ENCODE measurements at places on chromosomes 5 and 9.

DNA sequence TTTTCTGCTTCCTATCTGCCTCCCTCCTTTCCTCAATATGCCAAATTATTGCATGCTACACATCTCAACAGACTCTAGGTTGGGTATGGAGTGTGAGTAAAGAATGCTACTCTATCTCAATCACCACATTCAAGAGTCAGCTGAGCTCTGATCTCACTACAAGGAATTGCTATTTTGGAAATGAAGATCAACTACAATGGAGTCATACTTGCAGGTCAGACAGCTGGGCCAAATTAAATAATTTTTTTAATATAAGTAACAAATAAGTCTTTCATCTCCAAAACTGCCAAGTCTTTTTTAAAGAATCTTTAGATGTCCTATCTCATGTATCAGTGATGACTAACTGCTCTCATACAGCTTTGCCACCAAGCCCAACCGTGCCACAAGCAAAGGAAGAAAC lies 64.0 kb downstream of the DEPDC1B start:
- no peak for DNase-seq

GRCh38 chr5:1104327-1105006 lies 7.4 kb downstream of the SLC12A7 start:
- DNase-seq, result no peak

DNA sequence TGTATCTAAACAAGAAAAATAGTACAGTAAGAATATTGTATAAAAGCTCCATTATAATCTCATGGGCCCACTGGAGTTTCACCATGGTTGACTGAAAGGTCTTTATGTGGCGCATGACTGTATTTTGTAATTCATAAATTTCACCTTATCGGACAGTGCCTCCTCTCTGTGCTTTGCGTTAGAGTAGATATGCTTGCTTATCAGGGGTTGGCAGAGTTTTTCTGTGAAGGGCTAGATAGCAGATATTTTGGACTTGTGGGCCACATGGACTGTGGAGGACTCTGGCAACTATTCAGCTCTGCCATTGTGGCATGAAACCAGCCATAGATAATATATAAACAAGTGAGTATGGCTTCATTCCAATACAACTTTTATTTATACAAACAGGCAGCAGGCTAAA lies 23.2 kb downstream of the GAPVD1 start:
- no peak for DNase-seq

DNA sequence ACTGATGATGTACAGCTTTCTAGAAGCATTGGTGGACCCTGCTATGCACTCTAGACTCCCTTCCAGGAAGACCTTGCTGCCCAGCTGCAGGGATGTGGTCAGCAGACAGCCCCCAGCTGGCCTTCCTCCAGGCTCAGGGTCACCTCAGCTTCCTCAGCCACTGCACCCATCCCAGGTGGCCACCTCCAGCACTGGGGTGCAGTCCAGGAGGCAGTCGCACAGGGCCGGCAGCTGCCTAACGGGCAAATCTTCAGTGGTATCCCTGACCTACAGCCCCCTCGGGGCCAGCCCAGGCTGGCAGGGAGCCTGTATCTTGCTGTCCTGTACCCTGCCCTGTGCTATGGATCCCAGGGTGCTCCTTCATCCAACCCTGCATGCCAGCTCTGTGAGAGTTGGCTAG lies 81.8 kb downstream of the GADD45G start:
- DNase-seq, result no peak

DNA sequence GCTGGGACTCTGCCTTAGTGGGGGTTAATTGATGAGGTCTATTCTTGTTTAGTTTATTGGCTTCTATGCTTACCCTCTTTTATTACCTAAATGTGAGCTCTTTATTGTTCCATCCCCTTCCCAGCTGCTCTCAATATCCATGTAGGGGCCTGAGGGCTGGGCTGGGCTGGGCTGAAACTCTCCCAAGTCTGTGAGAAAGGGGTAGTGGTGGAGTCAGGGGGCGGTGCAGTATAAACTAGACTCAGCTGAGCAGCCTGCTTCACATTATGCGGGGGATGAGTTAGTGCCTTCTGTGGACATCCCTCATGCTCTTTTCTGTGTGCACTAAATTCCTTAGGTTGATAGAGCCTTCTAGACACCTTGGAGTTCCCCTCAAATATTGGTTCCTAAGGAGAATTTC lies 451.8 kb upstream of the PTGER4 start:
- DNase-seq, result no peak

GRCh38 chr5:158270996-158271554 lies 412.1 kb upstream of the CLINT1 start:
- DNase-seq, result no peak

GRCh38 chr9:87909310-87910041 lies 8.3 kb upstream of the SPATA31C1 start:
- DNase-seq, result no peak

- no peak for DNase-seq
These were observed 1.3 kb downstream of the CEL start for GRCh38 chr9:133063159-133063499.

DNA sequence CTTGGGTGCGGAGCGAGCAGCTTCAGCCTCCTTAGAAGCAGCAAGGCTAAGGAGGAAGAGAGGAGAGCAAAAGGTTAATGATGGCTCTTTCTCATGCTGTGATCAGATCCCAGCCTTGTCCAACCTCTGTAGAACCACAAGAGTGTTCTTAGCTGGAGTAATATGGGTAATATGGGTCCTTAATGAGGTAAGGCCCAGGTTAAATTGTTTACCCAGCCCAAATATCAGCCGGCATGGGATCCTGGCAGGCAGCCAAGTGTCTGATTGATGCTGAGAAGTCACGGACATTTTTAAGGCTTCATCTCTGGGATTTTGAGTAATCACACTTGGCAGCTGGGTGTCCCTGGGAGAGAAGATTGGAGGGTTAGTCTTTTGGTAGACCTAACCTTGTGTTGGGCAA lies 32.3 kb downstream of the GLRA1 start:
- DNase-seq, result no peak

GRCh38 chr9:3261484-3261883 lies 264.3 kb downstream of the RFX3 start:
- DNase-seq, result no peak

DNA sequence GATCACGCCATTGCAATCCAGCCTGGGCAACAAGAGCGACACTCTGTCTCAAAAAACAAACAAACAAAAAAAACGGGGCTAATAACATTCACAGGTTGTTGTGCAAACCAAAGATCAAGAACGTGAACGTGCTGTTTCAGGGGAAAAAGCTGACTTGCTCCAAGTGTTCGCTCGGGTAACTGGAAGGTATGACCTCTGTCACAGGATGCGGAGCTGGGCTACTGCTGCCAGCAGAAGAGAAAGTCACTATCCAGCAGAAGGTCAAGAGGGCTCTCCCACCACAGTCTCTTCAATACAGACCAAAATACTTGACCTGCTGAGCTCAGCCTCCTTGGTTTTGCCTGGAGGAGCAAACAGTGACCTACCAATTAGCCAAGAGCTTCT lies 59.7 kb downstream of the ABCA1 start:
- no peak for DNase-seq

DNA sequence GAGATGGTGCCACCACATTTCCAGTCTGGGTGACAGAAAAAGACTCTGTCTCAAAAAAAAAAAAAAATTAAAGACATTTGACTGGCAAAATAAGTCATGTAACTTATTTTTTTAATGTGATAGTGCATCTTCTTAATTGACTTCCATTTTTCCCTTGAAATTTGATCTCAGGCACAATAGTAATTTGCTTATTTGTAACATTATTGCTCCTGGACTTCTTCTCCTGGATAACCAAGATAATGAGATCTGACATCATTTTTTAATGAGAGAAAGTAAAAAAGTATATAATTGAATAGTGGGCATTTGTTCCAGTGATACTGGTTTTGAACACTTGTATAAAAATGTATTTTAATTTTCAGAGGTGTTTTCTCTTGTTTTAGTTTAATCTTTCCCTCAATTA lies 3.5 kb downstream of the ARHGEF28 start:
- no peak for DNase-seq

DNA sequence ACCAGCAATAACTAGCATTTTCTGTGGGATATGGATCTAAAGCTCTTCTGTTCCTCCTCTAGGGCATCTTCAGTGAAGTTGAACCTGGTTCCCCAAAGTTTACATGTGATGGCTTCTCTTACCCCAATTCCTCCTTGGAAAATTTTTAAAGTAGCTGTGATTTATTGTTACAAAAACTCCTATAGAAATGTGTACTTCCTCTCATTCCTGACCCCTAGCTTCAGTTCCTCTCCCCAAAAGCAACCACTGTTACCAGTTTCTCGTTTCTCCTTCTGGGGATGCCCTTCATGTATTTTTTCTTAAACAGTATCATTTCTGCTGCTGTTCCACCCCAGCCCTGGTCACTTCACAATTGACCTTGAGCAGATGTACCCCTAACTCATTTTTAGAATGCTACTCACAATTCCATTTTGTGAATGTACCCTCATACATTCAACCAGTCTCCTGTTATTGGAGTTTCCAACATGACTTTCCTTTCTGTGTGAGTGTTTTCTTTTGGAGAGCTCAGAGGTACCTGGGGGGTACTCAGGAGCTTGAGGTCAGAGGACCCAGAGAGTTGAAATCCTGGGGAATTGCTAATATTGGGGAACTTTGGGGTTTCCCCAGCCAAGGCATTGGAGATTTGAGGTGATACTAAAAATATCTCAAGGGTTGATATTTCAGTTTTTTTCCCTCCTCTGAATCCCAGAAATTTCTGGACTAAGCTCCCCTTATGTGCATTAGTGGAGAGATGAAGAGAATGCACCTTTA lies 18.6 kb upstream of the GLRX start:
- DNase-seq, result no peak

DNA sequence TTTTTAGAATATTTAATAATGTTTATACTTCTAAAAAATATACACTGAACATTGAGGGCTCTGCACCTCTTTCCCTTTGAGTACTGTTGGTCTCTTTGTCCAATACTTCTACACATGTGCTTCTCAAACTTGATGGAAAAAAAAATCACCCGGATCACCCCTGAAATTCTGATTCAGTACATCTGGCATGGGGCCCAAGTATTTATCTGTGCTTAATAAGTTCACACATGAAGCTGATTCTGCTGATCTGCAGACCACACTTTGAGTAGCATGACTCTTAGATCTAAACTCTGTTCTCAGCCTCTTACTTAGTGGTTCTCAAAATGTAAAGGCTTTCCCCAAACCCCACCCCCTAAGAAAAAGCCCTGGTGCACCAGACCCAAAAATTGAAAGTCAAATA lies 12.0 kb downstream of the RUSC2 start:
- DNase-seq, result no peak

DNA sequence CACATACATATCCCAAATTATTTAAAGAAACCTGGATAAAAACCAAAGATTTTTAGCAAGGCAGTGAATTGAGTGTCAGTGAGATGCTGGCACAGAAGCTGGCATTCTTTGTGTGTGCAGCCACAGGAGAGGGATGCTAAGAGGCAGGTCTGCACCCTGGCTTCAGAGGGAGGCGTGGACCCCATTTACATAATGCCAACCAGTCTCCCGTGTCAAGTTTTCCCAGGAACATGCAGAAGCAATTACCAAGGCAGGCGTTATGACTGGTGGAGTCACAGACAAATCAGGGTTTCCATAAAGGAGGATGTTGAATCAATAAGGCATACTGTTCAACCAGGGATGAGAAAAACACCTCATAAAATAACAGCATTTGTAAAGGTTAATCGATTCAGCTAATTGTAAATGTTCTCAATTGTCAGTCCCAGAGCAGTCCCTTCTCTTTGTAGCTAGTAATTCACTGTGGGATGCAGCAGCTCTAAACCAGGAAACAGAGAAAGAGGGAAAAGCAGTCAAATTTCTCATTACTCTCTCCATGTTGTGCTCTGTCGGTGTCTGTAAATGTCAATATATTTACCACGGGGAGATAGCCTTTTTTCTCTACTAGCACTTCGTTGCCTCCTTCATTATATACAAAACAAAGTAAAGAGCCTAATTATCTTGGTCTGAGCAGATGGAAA lies 452.4 kb upstream of the GRAMD2B start:
- no peak for DNase-seq

DNA sequence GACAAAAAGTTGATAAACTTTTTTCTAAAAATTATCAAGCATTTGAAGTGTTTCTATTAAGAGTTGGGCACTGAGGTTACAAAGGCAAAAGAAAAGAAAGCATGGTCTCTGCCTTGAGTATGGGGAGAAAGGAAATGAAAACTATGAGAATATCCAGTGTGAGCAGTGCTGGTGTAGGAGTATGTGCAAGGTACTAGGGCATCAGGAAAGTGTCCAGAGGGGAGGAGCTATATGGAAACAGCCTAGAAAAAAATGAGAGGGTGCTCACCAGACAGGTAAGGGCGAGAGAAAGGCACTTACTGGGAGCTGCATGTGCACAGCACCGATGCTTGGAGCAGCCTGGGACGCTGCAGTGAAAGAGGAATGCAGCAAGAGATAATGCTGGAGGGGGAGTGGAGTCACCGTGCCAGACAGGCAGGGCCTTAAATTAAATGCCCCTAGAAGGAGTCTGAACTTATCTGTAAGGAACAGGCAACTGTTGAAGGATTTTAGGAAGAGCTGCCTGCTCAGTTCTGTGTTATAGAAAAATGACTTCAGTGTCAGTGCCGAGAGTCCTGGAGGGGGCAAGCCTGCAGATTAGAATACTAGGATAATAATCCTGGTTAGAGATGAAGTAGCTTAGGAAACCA lies 14.0 kb downstream of the MCC start:
- DNase-seq, result no peak

DNA sequence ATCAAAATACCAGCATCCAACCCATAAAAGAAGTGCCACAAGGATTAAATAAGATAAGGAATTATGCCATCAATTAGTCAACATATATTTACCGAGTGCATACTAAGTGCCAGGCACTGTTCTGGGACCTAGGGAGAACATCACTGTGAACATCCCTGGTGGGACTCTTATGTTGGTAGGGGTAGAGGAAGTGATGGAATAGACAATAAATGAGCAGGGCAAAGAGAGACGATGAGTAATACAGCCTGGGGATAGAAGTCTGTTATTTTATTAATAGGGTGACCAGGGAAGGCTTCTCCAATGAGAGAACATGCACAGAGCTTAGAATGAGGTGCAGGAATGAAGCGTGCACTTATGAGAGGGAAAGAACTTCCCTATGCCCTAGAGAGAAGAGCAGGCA lies 47.4 kb upstream of the VLDLR start:
- no peak for DNase-seq

DNA sequence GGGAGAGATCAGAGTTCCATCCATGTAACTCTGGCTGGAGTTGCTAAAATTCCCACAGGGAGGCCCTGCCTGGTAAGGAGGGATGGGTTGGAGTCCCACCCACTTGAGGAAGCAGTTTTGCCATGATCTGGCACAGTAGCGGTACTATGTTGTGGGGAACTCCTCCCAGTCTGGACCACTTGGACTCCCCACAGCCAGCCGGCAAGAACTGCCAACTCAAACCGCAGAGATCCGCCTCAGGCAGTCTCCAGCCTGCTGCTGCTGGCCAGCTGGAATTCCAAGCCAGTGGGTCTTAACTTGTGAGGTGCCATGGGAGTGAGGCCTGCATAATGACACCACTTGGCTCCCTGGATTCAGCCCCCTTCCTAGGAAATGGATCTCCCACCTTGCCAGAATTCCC lies 151.9 kb downstream of the NDUFS4 start:
- no peak for DNase-seq

All from stimulated activated CD8-positive, alpha-beta memory T cell treated with anti-CD3 and anti-CD28 coated beads, Interleukin-7, amount 100 ng/mL, for 48 hours (primary cell).